ENCODE measurements at places on chromosomes 1 and 21.

DNA sequence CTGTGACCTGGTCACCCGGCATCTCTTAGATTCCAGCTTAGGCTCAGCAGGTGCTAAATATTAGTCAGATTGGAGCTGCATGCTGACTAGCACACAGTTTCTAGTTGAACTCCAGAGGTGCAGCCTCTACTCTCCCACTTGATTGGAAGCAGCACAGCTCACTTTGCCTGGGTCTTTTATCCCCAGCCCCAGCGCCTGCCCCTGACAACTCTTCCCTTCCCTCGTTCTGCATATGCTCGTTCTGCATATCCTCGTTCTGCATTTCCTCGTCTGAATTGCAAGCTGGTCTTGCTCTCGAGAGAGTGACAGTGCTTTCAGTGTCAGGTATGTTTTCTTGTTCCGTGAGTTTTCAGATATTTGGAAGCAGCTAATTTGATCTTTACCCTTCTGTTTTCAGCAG, 11.7 kb downstream of the COL18A1 start:
- no peak for DNase-seq

DNA sequence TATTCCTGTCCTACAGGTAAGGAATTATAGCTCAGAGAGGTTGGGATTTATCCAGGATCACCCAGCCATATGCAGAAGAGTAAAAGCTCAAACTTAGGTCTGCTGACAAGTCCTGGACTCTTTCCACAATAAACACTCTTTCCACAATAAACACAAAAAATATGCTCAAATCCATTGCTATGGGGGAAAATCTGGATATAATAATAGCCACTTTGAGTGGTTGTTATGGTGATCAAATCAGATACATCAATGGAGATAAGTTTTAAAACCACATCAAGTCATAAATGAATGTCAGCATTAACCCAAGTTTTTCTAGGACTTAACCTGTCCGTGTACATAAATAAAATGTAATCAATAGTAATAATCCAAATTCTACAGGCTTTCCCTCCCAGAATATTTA, 22.3 kb upstream of the TTF2 start:
- DNase-seq = no peak

GRCh38 chr1:60345621-60346020, 272.1 kb upstream of the C1orf87 start:
- DNase-seq = peak; percentile 2

DNA sequence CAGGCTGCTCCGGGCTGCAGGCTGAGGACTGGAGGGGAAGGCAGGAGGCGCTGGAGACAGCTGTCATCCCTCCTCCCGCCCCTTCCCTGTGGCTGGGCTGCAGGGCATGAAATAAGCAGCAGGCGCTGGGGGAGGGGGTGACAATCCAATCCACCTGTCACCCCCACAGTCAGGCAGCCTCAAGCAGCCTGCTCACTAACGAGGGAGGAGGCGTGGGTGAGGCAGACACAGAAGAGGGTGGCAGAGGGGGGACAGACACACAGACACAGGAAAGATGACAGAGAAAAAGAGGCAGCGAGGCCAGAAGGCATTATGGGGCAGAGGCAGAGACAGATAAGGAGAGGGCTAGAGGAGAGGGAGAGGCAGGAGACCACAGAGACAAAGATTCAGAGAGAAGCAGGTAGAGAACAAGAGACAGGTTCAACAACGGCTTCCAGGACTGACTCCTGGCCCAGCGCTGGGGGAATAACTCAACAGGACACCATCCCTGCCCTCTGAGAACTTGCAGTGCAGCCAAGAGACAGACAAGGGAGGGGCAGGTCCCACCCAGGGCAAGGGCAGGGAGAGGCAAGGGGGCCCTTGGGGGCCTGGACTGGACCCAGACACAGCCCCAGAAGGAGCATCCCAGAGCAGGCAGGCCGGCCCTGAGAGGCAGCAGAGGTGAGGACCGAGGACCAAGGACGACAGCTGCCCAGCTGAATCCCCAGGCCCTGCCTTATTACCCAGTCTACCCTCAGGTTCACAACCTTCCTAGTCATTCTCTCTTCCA, 11.2 kb downstream of the MEF2D start:
- peak; percentile 58 for DNase-seq

DNA sequence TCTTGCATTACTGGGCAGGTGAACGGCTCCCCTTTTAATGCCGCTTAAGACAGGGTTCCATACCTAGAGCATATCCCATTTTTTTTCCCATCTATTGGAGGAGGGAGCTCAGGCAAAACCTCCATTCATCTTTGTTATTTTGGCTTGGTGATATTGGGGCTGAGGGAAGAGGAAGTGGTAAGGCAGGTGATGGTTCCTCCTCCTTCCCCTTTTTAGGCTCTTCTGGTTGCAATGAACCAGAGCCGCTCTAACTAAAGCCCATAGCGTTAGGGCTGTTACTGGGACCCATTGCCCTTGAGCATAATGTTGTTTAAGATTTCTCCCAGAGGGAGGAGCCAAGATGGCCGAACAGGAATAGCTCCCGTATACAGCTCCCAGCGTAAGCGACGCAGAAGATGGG, 21.1 kb downstream of the PYHIN1 start:
- no peak for DNase-seq
